ENCODE measurements at places on chromosomes 2 and 18. TPM values are rescaled to one million over a fixed set of nuclear protein-coding genes. Genes with fewer than 3 reads are reported as not detected.

GRCh38 chr2:233441161-233442027 is 87.1 kb downstream of the DGKD start:
- H3K4me1 ChIP-seq, result peaks cover 15% of the 10 kb centered on the region
- peaks cover 94% of the 10 kb centered on the region for H3K36me3 ChIP-seq
- H3K4me3 ChIP-seq, result no peak overlapping the region
- peak; percentile 12 for DNase-seq

DNA sequence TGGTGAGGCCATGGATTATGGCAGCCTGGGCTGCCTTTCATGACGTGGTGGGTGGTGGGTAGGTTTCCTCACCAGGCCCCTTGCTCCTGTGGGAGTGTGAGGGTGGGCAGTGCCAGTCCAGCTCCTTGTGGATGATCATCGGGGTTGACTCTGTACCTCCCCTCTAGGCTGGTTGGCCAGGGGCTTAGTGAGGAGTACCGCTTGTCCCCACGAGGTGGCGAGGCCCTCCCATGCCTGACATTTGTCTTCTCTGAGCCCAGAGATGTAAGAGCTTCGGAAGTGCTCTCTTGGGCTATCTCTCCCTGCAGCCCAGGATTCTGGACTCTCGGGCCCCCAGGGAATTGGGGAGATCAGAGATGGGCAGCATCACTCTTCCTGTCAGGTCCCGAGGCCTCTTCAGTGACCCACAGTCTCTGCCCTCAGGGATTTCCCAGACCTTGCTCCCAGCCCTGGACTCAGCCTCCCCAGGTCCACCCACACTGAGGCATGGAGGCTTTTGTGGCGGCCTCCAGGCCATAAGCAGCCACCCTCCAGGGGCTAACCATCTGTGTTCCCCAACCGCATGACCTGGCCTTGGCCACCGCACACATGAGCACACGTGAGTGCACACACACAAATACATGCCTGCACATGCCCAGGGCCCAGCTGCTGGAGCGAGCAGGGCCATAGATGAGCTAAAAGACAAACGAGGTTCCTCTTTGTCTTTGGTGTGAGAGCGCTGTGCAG is 6.5 kb downstream of the SPR start:
- no peaks in the 10 kb centered on the region for H3K36me3 ChIP-seq
- H3K4me3 ChIP-seq, result no peak overlapping the region
- H3K27ac ChIP-seq, result no peak overlapping the region

The CYP27C1 gene
- total RNA-seq, result not detected

The COLEC11 gene
- total RNA-seq, result not detected

All from activated B cell treated with CpG ODN at 0.5 μM for 24 hours (primary cell).